ENCODE measurements at places on chromosomes 6 and 20. TPM values are rescaled to one million over a fixed set of nuclear protein-coding genes. Genes with fewer than 3 reads are reported as not detected.

MEI4 gene
- total RNA-seq, result 0.63 TPM

SNAI1 gene
- total RNA-seq, result 4.2 TPM

FOXC1 gene
- 0.27 TPM for total RNA-seq

FAM184A gene
- total RNA-seq, result 18.6 TPM

DNA sequence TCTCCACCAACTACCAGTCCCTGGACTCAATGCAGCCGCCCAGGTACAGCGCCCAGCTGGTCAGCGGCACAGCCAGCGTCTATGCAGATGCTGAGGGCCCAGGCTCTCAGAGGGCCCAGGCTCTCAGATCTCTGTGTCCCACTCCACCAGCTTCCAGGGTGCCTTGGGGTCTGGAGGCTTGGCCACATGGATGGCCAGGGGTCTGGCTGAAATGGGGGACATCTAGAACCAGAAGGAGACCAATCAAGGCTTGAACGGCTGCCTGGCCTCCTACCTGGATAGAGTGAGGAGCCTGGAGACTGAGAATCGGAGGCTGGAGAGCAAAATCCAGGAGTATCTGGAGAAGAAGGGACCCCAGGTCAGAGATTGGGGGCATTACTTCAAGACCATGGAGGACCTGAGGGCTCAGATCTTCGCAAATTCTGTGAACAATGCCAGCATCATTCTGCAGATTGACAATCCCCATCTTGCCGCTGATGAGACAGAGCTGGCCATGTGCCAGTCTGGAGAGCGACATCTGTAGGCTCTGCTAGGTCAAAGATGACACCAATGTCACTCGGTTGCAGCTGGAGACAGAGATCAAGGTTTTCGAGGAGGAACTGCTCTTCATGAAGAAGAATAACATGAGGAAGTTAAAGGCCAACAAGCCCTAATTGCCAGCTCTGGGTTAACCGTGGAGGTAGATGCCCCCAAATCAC lies 44.1 kb upstream of the GRM4 start:
- DNase-seq, result no peak

GRCh38 chr6:129748212-129748900 lies 38.4 kb upstream of the ARHGAP18 start:
- DNase-seq, result peak; percentile 58

- no peak for DNase-seq
These were observed 21.1 kb downstream of the BAG2 start for GRCh38 chr6:57193177-57193576.

GRCh38 chr6:121616406-121616805 lies 181.0 kb downstream of the GJA1 start:
- no peak for DNase-seq

Data from GM23338 (cell line).